ENCODE measurements at places on chromosomes 2 and 18. TPM values are rescaled to one million over a fixed set of nuclear protein-coding genes. Genes with fewer than 3 reads are reported as not detected.
A peak's percentile ranks its signal among the peaks of the same experiment; 100 is the strongest.

DNA sequence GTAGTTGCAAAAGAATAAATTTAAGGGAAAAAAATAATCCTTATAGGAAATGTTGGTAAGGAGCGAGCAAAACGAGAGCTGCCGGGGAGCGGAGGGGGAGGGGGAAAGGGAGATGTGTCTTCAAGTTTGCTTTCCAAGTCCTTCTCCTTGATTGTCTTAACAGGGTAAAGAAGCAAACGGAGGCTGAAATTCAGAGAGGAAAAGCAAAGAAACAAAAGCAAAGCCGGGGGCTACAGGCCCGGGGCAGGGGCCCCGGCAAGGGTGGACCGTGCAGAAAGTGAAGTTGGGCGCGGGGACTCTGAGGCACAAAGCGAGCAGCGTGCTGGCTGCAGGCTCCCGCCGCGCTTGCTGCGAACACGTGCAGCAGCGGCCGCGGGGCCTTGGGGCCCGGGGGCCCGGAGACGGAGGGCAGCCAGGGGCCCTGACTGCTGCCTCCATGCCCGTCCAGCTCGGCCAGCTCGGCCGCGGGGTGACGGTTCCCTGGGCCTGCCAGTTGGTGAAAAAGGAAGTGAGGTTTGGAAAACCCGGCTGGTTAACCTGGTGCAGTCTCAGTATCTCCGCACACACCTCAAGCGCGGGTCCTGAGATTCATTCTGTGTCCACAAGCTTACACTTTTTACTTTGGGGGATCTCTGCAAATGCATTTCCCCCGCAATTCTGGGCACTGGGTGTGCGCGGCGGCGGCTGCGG is 4.1 kb downstream of the BCL11A start:
- DNase-seq = peak; percentile 29

- no peak for DNase-seq
These were observed 8.3 kb downstream of the GYPC start for GRCh38 chr2:126664234-126664633.

- no peak for DNase-seq
These were observed 82.2 kb downstream of the ASAP2 start for GRCh38 chr2:9288681-9289338.

DNA sequence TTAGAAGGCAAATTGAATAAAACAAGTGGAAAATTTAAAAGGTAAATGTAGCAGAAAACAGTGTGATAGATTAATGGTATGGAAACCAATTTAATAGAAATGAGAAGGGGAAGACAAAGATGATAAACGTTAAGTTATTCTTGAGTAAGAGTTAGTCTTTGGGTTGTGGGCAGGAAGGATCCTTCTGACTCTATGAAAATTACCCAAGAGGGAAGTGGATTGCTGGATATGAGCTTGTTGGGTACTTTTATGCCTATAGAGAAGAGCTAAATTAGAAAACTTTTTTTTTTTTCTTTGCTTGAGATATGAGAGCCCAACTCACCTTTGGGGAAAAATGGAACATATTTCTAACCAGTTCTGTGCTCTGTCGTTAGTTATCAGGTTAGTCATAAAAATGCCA is 144.0 kb downstream of the LDLRAD4 start:
- no peak for DNase-seq

DNA sequence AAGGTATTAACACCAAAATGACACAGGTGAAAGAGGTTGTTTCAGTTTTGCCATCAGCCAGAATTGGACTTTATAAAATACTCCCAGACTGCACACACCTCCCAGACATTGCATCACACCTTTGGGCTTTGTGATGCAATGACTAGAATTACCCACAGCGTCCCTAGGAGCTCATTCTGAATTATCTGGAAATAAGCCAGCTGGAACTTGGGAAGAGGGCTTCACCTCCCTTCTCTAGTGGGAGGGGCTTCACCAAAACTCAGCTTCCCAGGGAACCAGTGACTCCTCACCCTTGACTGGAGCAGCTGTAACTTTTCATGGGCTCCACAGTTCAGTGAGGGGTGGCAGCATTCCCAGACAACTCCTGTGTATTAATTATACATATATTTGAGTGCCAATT is 83.1 kb upstream of the BZW1 start:
- no peak for DNase-seq

DNA sequence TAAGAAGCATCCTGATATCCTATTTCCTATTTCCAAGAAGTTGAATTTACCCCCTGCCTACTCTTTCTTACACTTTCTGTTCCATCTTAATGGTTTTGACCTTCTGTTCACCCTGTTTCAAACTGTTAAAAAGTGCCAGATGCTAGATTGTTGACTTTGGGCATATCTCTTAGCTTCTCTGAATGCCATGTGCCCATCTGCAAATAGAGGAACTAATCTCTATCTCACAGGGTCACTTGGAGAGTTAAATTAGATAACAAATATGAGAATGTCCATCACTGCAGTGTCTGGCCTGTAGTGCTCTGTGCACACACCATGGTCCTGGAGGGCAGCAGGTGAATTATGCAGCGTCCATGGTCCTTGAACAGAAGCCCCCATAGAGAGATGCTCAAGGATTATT is 83.8 kb downstream of the LRATD1 start:
- DNase-seq = no peak

GRCh38 chr2:29139152-29139551 is 23.9 kb downstream of the CLIP4 start:
- no peak for DNase-seq

- DNase-seq = no peak
These were observed 49.4 kb downstream of the CCDC102B start for GRCh38 chr18:68847219-68847837.

GRCh38 chr2:238970553-238971081 is 122.7 kb downstream of the TWIST2 start:
- peak; percentile 42 for DNase-seq

DNA sequence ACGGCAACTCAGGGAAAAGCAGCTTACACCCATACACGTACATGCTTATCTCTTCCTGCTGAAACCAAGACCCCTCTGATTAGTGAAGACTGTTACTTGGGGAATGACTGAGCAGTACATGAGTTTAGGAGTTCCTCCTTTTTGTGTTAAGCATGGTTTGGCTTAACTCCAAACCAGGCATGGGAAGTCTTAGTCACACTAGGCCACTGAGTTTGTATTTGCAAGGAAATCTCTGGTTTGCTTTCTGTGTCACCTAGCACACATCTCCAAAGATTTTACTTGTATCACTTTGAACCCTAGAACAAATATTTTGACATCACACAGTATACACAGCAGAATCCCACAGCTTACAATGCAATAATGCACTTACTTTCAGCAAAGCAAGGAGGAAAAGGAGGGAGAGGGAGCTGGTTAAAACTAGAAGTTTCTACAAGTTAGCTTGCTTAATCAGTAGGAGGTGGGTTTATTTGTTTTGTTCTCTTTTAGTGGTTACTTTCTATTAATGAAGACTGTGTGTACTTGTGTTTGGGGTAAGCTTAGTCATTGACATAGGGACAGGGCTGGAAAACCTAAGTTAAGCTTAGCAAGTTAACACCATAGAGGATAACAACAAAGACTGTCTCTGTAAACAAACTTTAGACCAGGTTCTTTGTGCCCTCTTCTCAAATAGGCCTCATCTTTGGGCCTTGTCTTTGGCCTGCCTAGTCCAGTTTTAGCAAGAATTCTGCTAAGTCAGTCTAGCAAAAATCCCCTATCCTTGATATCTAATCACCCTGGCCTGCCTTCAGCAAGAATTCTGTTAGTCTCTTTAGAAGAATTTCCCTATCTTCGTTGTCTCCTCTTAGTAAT is 219.4 kb downstream of the MREG start:
- DNase-seq = no peak

GRCh38 chr18:48806551-48807261 is 144.1 kb downstream of the SMAD7 start:
- DNase-seq = peak; percentile 50

DNA sequence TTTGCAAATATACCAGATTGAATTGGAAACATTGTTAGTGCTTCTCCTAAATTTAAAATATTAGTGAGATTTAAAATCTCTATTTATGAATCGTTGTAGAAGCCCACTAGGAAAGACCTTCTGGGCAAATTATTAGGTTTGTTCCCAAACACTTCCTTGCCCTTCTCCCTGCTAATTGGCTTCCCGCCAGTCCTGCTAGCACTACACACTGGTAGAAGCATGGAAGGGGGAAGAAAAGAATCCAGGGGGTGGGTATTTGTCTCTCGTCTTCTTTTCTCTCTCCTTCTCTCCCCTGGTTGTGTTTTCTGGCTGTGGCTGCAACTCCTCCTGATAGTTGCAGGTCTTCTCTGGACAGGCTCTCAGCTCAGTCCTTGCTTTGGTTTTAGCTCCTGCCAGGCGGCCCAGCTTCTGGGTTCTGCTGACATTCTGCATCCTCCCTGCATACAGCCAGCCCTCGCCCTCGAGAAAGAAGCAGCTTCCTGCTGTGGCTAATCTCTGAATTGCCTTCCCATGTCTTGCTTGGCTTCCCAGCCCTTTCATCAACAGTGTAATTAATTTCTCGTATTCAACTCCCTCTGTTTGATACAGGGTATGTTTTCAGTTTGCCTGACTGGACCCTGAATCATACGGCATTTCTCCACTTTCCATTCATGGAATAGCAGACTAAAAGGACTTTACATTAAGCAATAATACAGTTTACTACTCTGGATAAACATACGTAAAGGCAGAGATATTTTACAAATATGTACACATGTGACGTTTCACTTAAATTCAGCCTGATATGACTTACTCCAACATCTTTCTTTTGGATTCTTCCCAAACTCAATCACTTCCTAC is 6.9 kb upstream of the PARD3B start:
- DNase-seq = no peak

DNA sequence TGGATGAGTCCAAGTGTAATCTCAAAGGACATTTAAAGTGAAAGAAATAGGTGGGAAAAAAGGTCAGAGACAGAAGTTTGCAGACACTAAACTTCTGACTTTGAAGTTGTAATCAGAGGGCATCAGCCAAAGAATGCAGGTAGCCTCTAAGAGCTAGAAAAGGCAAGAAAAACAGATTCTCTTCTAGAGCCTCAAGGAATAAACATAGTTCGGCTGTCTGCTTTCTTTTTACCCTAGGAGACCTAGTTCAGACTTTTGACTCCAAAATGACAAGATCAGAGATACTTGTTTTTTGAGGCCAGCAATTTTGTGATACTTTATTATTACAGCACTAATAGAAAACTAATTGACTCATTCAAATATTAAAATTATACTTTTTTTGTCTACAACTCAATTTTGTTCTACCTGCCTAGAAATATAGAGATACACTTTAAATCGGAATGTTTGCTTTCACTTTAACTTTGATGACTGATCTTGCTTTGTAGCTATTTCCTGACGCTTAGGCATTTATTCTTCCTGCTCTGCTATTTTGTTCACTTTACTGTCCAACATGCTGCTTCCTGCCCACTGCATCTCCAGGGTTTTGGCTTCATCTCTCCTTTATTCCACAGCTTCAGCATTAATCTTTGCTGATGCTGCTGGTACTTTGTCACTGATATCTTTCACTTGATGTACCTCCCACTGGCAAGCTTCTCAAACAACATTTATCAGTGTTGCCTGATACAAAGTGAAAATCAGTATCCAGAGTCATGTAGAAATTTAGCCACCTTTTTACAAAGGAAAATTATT is 272.5 kb downstream of the DSEL start:
- DNase-seq = no peak

DNA sequence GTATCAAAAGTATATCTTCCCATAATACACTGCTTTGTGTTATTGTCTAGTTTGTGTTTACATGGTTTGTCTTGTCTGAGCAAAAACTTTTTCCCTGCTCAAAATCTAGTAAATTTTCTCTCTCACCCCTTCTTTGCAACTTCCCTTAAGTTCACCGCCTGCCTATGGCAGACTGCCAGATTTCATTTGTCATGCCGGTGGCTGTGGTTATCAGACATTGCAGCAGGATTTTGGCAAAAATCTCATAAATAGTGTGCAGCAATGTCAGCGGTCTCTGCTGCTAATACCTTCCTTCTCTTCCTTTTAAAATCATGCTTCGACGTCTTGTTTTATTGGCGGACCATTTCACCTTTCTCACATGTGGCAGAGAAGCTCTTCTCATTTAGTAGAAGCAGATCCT is 45.6 kb upstream of the TMEM178A start:
- DNase-seq = peak; percentile 43

GRCh38 chr18:48662011-48662661 is 123.3 kb downstream of the CTIF start:
- DNase-seq = no peak

GRCh38 chr2:54581326-54582039 is 125.4 kb downstream of the SPTBN1 start:
- no peak for DNase-seq

GRCh38 chr18:13452871-13453680 is 234.5 kb downstream of the LDLRAD4 start:
- DNase-seq = no peak

- no peak for DNase-seq
These were observed 288.9 kb upstream of the ETAA1 start for GRCh38 chr2:67108231-67108630.

DNA sequence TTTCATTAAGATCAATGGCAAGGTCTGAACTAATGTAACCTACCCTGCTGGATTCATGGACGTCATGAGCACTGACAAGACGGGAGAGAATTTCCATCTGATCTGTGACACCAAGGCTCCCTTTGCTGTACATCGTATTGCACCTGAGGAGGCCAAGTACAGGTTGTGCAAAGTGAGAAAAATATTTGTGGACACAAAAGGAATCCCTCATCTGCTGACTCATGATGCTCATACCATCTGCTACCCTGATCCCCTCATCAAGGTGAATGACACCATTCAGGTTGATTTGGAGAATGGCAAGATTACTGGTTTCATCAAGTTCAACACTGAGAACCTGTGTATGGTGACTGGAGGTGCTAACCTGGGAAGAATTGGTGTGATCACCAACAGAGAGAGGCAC is 82.3 kb upstream of the NDUFV2 start:
- no peak for DNase-seq

GRCh38 chr2:76270096-76270710 is 559.5 kb upstream of the GCFC2 start:
- DNase-seq = no peak

DNA sequence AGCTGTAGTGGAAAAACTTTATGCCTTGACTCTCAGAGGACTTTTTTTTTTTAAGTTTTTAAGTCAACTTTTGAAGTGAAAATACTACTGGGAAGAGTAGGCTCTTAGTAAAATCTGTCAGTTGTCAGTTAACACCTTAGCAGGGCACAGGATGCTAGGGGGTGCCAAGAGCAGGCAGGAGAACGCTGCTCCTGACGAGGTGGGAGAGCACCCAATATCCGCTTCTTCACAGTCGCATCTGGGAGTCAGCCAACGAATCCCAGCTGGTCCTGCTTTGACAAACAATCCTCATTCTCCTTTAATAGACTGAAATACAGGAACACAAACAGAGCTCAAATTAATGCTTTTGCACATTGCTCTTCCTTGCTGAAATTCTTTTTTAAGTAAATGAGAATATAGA is 709.5 kb upstream of the ACVR2A start:
- no peak for DNase-seq

UGT1A8 gene
- total RNA-seq = not detected

CLIP4 gene
- 33.6 TPM for total RNA-seq

SPTBN1 gene
- total RNA-seq = 484 TPM

CENPA gene
- 2.5 TPM for total RNA-seq

Data from left ventricle myocardium inferior (tissue), 1 donor.